ENCODE measurements at places on chromosomes 4 and X. TPM values are rescaled to one million over a fixed set of nuclear protein-coding genes. Genes with fewer than 3 reads are reported as not detected.

The ARX gene
- polyA plus RNA-seq = not detected

The TCEAL2 gene
- not detected for polyA plus RNA-seq

DNA sequence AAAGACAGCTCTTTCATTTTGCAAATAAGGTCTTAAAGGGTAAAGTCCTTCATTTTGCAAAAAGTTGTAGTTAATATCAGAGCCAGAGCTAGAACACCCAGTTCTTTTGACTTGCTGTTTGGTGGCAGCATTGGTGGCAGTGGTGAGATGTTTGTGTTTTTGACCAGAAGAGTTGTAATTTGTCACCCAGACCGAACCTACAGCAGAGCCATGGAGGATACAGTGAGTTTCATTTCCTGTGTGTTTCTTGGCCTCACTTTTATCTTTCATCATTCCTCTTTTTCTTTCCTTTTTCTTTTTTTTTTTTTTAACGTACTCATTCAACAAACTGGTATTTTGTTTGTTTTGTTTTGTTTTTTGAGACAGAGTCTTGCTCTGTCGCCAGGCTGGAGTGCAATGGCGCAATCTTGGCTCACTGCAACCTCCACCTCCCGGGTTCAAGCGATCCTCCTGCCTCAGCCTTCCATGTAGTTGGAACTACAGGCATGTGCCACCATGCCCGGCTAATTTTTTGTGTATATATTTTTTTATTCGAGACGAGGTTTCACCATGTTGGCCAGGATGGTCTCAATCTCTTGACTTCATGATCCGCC lies 116.4 kb downstream of the AFF1 start:
- DNase-seq = peak; percentile 27

The SLC6A8 gene
- 1.9 TPM for polyA plus RNA-seq

The C4orf36 gene
- polyA plus RNA-seq = not detected

DNA sequence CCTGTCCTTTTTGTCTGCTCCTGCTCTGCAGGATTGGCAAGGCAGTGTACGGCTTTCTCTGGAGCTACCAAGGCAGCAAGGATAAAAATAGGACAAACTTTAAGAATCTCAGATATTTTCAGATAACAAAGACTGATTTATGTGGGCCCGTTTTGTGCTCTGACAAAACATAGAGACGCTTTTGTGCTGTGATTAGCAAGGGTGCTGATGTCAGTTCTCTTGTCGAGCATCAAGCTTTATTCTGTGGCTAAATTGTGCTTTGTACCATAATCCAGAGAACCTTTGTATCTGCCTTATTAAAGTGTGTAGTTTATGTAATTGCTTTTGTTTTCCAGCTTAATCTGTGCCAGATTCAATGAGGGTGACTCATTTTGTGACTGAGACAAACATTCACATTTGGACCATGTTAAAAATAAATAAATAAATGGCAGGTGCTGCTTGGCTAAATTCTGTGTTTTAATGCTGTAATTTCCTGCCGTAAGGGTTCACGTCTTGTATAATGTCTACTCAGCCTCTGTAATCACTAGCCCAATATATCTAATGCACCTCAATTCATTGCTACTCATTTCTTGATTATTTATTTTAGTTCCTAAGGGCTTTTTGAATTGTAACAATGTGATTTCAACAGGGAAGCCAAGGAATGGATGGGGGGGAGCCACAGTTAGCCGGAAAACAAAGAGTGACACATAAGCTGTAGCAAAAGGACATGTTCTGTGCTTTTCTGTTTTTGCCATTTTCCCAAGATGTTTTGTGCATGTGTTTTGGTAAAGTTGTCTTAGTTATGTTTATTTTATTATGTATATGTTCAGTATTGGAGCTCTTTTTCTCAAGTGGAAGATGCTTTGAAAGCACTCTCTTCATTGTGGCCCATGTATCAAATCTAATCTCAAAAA lies 75.1 kb downstream of the GAB1 start:
- DNase-seq = peak; percentile 50

GRCh38 chrX:101774340-101774739 lies 114.7 kb upstream of the ARMCX2 start:
- DNase-seq = no peak

DNA sequence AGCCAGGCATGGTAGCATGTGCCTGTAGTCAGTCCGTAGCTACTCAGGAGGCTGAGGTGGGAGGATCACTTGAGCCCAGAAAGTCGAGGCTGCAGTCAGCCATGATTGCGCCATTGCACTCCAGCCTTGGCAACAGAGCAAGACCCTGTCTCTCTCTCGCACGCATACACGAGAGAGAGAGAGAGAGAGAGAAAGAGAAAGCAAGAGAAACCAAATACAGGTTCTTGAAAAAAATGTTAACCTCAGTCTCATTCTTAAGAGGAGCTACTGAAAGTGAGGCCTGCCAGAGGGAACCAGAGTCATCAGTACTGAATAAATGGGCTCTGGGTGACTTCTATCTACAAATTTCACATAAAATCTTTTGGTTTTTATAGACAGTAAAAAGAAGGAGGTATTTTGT lies 42.9 kb downstream of the KIAA0232 start:
- DNase-seq = no peak

DNA sequence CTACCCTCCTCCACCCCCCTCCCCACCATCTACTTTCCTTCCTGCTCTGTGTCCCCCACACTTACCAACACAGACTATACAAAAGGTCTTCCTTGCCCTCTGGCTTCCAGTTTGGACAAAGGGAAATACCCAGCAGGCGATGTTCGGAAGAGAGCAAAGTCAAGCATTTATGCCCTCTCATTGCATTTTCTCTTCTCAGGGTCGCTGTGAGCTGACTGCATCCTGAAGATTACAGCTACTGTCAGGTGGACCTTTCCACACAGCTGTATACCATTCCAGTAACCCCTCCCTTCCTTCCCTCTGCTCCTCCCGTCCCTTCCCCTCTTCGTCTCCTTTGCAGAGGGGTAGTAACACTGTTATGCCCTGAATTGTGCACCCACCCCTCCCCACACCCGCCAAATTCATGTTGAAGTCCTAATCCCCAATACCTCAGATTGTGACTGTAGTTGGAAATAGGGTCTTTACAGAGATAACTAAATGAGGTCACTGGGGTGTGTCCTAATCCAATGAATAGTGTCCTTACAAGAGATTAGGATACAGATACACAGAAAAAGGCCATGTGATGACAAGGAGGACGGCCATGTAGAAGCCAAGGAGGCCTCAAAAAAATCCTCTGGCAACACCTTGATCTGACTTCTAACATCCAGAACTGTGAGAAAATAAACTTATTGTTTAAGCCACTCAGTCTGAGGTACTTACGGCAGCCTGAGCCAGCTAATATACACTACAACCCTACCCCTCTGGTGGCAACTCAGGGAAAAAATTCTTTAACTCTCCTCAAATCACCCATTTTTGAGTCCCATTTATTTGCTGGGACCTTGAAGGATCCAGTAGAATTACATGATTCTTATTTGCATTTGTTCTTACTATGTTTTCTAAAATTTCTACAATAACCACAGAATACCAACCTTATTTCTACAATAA lies 11.7 kb downstream of the MORF4L2 start:
- no peak for DNase-seq

GRCh38 chrX:71070531-71070930 lies 2.4 kb upstream of the SNX12 start:
- DNase-seq = no peak

DNA sequence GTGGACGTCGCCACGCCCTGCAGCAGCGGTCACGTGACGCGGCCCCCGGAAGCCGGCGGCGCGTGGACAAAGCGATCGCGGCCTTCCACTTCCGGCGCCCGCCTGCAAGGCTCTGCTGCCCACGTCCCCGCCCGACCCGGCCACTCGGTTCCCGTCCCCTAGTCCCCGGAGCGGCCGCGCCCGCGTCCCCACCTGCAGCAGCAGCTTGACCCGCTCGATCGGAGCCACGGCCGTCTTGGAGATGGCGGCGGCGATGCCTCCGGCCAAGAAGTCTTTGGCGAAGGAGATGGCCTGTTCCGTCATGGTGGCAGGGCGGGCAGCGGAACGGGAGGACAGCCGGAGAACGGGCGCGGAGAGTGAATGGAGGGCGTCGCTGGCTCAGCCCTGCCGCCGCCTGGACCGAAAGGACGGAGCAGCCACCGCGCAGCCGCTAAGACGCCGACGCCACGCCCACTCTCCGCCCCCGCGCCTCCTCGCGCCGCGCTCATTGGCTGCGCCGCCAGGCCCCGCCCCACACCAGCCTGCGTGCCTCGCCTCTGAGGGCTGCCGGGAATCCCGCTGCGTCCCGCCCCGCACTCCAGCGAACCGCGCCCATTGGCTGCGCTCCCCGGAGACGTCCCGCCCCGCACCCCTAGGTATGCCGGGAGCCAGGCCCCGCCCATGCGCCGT lies at the start of gene SLC25A6:
TSS of gene SLC25A6 (minus strand) at position 407 of the 669 bp plus-strand sequence. CDS start at position 303, 104 bp downstream.
- DNase-seq = peak; percentile 99

DNA sequence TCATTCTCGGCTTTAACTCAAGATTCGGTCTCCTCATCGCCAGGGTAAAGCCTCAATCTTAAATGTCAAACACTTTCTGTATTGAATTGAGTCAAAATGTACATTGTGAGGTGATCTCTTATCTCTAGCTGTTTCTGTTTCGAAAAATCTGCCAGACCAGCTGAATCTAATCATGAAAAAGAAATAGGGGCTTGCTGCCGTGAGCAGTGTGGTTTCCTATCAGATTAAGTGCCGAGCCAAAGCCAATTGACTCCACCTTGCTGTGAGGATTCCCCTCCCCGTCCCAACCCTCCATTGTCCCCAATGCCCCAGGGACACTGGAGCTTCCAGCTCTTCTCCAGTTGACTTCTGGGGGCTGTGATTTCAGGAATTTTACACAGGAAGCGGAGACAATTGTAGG lies 12.5 kb upstream of the CRLF2 start:
- no peak for DNase-seq

- no peak for DNase-seq
These were observed 200.2 kb downstream of the HS3ST1 start for GRCh38 chr4:11228530-11228929.

DNA sequence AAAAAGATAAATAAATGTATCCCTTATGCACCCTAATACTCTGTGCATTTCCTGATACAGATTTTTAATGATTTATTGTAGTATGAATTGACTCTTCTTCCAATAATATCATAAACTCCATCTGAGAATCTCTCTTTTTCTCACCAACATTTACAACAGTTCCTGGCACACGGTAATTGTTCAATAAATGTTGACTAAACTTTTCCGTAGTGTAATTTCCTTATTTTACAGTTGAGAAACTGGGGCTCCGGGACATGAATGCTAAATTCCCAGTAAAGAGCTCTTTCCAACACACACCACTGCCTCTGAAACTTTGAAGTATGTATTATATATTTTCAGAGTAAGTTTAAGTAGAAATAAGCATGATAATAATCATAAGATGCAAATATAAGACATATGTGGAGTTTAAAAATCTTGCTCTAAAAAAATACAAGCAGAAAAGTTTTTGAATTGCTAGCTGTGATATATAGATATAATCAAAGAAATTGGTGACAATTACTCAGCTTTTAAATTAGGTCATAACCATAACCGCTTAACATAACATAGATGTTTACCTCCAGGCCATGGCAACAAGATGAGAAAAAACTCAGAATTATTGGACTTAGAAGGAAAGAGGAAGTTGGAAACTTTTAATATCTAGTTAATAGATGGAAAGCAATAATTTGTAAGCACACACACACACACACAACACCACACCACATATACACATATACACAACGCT lies 28.2 kb upstream of the ANTXR2 start:
- no peak for DNase-seq
